ENCODE measurements at places on chromosomes 1 and 21. TPM values are rescaled to one million over a fixed set of nuclear protein-coding genes. Genes with fewer than 3 reads are reported as not detected.

GPR89A gene
- 41.8 TPM for total RNA-seq

S100A5 gene
- total RNA-seq, result 7.0 TPM

KCNAB2 gene
- 7.3 TPM for total RNA-seq

RIT1 gene
- 32.6 TPM for total RNA-seq

SPRR2E gene
- total RNA-seq, result not detected

CAPN8 gene
- 0.40 TPM for total RNA-seq

C2CD4D gene
- 0.29 TPM for total RNA-seq

CCDC181 gene
- total RNA-seq, result 0.63 TPM

IFI44 gene
- total RNA-seq, result 58.7 TPM

GBP6 gene
- total RNA-seq, result not detected

FCGR3A gene
- total RNA-seq, result 8.3 TPM

LRRC3 gene
- 0.89 TPM for total RNA-seq

OR2T2 gene
- not detected for total RNA-seq

WNT9A gene
- 4.3 TPM for total RNA-seq

ASCL5 gene
- not detected for total RNA-seq

CRB1 gene
- total RNA-seq, result 0.22 TPM

ESRRG gene
- total RNA-seq, result 21.8 TPM

GUCA2A gene
- not detected for total RNA-seq

CASQ2 gene
- 1.5 TPM for total RNA-seq

ETV3L gene
- total RNA-seq, result not detected

SPOCD1 gene
- total RNA-seq, result 1.6 TPM

CHIA gene
- not detected for total RNA-seq

LIN28A gene
- total RNA-seq, result not detected

PLEKHG5 gene
- 12.0 TPM for total RNA-seq

SLC5A9 gene
- not detected for total RNA-seq

NCAM2 gene
- total RNA-seq, result 0.94 TPM

SHE gene
- 41.7 TPM for total RNA-seq
